ENCODE measurements at places on chromosomes 11 and 22.

- DNase-seq, result no peak
These were observed 57.7 kb upstream of the BDNF start for GRCh38 chr11:27757953-27758352.

DNA sequence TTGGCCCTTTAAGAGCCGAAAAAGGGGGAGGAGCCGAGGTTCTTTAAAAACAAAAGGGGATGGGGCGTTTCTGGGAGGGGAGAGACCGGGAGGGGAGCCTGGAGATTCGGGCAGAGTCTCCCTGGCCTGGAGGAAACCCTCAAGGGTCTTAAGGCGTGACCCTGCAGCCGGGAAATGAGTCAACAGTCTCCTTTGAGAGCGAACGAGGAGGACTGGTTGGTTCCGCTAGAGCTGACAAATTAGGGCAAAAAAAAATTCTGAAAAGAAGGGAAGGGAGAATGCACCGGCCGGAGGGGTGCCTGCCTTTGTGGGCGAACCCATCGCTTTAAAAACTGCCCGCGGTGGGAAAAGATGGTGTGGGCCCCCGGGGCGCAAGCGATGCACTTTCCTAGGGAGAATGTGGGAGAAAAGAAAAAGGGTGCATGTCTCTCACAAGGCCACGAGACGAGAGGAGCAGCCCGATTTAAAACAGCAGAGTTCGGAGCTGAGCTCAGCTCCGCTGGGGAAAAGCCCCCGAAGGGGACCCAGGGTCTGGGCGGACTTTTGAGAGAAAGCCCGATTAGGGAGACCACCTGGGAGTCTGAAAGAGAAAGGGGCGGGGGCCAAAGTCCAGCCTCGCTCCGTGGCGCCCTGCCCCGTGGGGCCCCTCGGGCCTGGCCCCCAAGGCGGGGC is 874 bp downstream of the ZFTA start:
- peak; percentile 82 for DNase-seq

- DNase-seq, result no peak
These were observed 888.5 kb downstream of the NTM start for GRCh38 chr11:132258875-132259274.

DNA sequence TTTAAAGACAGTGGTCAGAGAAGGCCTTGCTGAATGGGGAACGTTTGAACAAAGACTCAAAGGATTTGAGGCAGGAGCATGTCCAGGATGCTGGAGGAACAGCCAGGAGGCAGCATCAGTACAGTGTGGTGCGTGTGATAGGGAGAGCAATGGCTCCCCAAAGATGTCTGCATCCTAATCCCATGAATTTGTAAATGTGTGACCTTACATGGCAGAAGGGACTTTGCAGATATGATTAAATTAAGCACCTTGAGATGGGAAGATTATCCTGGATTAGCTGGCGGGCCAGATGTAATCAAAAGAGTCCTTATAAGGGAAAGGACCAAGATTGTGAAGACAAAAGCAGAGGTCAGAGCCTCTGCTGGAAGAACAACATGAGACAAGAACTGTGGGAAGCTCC is 24.6 kb upstream of the FAT3 start:
- no peak for DNase-seq

- no peak for DNase-seq
These were observed 282.6 kb downstream of the CADM1 start for GRCh38 chr11:115221461-115222069.

GRCh38 chr11:61627850-61628661 is 47.2 kb upstream of the SYT7 start:
- peak; percentile 61 for DNase-seq

GRCh38 chr11:116714902-116715301 is 57.9 kb downstream of the BUD13 start:
- no peak for DNase-seq

DNA sequence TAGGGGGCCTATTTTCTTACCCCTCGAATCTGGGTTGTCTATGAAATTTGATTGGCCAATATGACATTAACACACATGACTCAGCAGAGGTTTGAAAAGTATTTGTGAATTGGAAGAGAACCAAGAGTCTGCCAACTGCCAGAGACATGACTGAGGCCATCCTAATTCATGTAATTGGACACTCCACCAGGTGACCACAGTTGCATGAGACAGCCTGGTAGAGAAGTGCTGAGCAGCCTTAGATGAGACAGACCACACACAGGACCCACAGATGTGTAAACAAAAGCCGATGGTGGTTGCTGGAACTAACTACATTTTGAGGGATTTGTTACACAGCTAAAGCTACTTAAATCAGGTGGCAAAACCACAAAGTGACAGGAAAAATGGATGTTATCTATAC is 855 bp upstream of the MS4A5 start:
- no peak for DNase-seq

DNA sequence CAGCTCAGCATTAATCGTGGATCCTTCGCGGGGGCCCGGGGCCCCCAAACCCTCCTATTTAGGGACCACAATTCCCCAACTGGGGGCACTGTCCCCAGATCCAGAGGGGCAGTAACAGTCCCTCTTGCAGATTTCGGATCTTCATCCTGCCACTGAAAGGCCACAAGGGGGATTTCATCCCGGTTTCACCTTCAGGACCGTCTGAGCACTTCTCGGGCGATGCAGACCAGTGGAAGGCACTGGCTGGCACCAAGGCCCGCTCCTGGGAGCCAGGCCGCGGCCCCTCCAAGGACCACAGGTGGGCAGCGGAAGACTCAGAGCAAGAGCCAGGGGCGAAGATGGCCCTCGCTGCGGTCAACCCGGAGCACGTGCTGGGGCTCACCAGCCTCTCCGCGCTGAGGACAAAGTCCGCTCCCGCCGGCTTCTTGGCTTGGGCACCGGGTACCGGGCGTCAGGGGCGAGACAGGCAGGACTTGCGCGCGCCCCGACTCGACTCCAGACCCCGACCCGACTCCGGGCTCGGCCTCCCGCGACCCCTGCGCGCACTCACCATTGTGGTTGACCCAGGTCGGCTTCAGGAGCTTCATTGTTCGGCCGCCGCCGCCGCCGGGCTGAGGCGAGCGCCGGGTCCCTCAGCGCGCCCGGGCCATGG is 517 bp downstream of the HIRA start:
- DNase-seq, result peak; percentile 33

- no peak for DNase-seq
These were observed 147.1 kb upstream of the ARHGAP20 start for GRCh38 chr11:110859240-110859840.

DNA sequence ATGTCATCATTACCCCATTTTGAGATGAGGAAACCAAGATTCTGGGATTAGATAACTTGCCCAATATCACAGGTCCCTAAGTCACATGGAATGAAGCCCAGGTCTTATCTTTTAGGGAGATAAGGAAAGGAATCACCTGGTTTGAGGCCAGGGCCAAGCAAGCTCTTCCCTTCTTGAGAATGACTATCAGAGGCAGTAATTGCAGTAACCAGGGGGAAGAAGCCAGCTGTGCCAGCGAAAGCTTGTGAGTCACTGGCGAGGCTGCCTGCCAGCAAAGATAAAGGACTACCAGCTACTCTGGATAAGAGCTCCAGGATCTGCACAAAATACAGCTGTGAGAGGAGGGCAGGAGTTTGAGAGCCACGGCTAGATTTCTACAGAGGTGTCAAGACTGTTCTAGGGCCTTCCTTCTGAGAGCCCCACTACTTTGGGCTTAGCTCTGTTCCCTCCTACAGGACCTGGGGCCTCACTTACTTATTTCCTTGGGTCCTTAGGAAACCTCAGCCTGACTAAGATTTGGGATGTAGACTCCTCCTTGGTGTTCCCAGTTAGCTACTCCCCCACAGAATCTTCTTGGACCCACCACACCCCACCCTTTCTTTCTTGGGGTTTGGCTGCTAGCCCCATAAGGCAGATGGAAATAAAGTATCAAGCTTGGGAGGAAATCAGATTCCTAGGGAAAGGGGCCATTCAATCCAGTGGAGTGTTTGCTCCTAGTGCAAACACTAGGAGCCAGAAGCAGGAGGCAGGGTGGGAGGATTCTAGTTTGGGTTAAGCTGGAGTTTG is 9.7 kb upstream of the CCKBR start:
- DNase-seq, result no peak

GRCh38 chr11:14264966-14265365 is 94.0 kb downstream of the RRAS2 start:
- no peak for DNase-seq

DNA sequence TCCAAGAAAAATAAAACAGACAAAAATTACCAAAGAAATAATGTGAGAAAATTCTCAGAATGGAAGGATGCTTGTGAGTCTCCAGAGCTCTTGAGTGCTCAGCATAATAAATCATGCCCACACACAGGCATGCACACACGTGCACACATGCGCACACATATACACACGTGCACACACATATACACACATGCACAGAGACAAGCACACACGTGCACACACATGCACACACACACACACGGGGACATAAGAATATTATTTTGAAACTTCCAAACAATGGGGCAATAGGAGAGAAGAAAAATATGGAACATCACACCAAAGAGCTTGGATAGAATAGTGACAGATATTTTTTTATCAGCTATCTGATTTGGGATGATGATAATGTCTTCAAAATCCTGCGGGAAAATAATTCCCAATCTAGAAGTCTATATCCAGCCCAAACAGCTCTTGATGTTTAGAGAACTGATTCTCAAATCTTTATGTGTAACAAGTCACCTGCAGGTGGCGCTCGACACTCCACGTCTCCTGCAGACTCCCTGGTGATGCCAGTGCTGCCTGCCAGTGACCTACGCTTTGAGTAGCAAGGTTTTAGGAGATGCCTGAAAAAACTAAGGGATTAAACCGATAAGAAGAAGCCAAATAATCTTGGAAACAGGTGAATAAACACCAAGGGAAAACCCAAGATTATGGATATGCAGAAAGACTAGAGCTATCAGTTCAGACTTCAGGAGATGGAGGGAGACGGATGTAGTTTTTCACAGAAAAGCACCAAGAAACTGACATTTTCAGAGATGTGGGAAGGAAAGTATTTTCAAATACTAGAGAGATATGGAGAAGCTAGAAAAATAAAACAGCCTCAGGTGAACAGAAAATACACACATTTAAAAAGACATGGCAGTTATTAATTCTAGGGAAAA is 743.6 kb downstream of the ETS1 start:
- DNase-seq, result peak; percentile 88

GRCh38 chr11:14700593-14700992 is 57.0 kb downstream of the PDE3B start:
- no peak for DNase-seq

DNA sequence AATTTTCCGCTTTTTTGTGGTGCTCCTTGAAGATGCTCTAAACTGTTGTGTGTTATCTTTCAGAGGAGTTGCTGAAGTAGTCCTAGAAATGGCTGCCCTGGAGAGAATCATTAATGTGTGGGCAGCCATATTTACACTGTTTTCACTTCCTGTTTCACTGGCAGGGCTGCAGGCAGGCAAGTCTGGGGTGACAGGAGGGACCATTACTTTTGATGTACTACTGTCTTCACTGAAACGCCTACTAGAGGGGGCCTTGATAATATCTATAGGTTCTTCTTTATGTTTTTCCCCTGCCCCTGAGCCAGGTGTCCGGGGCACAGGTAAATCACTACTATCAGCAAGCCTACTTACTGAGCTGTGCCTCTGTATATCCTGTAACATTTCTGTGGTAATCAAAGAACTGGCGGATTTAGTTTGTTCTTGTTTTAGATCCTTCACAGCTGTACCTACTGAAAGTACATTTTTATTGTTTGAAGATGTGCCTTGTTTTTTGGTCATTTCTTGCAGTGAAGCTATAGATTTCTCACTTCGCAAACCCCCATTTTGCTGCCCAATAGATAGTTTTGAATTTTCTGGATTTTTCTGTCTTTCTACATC is 39.7 kb downstream of the ACAT1 start:
- no peak for DNase-seq

DNA sequence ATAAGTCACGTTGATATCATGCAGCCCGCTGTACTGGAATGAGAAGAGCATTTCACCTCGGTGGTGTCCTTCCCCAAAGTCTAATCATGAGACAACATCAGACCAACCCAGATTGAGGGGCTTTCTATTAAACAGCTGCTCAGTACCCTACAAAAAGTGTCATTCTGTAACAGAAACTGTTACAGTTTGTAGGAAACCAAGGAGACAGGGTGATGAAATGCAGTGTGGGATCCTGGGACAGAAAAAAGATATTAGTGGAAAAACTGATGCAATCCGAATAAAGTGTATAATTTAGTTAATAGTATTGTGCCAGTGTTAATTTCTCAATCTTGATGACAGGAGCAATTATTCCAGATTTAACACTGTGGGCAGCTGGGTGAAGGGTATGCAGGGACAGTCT is 128.0 kb downstream of the MICAL2 start:
- DNase-seq, result no peak

GRCh38 chr11:120137187-120137610 is 714 bp downstream of the TRIM29 start:
- peak; percentile 72 for DNase-seq

Measured in NCI-H526 (cell line).